ENCODE measurements at places on chromosomes 4 and X. TPM values are rescaled to one million over a fixed set of nuclear protein-coding genes. Genes with fewer than 3 reads are reported as not detected.

DNA sequence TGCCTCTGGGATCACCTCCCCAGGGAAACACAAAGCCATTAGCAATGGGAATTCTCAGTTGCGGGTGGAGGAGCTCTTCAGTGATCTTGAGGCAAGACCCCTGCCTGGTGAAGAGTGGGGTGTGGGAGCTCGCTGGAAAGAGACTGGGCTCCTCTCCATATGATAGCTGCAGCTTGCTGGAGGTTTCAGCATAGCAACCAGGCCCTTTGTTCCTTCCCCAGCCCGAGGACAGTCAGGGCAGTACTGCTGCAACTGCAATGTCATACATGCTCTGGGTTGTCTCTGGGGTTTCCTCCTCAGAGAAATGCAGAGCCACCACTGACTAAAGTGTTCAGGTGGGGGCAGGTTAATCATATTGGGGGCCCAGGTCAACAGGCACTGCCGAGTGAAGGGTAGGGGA is 81.3 kb downstream of the ARHGAP24 start:
- no peak for DNase-seq

The ITIH6 gene
- not detected for total RNA-seq

GRCh38 chr4:128841402-128841801 is 31.9 kb downstream of the JADE1 start:
- DNase-seq = no peak

DNA sequence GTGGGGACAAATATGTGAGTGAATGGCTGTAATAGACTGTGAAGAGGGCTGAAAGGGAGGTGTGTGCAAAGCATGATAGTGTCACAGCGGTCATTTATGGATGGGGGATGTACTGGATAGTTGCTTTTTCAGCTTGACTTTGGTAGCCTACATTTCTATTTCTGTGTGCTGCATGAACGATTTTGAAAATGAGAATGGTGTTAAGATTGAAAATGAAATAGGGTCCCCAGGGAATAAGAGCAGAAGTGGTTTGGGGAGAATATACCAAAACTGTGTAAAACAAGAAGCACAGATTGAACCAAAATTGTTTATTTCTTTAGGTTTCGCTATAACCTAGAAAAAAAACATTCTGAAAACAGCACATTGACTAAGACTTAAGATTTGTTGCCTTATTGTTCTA is 58.8 kb upstream of the CLNK start:
- DNase-seq = no peak

DNA sequence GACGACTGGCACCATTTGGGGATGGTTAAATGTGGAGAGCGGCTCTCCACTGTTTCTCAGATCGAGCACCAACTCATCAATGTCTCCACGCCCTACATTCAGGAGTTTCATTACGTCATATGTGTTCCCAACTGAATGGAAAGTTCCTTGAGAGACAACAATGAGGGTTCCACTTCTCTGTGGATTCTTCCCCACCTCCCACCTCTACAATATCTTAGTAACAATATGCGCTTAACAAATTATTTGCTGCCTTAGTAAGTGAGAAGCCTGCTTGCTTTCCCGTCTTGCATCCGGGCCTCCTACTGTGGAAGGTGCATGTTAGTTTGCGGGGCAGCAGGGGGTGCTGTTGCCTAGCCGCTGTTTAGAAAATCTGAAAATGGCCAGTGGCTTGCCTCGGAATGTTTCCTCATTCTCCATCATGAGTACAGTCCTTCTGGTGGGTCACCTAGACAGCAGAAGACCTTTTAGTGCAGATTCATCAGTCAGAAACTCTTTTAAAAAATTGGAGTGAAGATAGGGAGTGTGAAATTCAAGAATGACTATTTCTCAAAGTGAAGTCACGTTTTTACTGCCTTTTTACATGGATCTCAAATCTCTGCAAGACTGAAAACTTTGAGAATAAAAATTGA is 55.7 kb downstream of the PHOX2B start:
- DNase-seq = no peak

DNA sequence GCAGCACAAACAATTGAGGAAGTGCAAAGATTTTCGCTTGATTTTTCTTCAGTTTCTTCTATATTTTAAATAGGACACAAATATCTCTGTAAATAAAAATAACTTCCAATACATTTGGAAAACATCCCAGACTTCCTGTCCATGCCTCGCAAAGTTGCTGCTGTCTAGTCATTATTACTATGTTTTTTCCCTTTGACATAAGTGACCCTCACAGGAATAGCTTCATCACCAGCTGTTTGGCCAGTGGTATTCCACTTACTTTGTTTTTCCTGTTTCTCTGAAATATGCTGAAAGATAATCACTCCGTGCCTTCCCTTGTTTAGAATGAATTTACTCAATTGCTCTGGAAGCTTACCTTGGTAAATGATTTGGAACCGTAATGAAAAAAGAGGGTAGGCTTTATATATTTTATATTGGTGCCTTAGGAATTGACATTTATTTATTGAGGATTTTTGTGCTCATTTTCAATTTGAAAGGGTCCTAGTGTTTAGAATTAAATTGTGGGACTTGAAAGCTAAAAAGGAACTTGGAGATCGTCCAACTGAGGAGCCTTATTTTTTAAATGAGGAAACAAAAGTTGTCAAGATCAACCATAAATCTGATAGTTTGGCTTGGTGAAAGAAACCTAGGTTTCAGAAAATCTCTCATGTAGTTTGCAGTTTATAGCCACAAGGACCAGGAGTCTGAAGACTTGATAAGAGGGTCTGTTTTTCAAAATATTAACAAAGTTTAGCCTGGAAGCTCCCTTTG is 65.6 kb downstream of the CDKL5 start:
- no peak for DNase-seq

- no peak for DNase-seq
Measured at GRCh38 chrX:153766871-153767673, 3.0 kb downstream of the PLXNB3 start.
